HS-27A (cell line): ENCODE measurements at places on chromosomes 6 and 20.
A peak's percentile ranks its signal among the peaks of the same experiment; 100 is the strongest.

GRCh38 chr6:100719883-100720682, 161.0 kb downstream of the ASCC3 start:
- DNase-seq, result no peak

DNA sequence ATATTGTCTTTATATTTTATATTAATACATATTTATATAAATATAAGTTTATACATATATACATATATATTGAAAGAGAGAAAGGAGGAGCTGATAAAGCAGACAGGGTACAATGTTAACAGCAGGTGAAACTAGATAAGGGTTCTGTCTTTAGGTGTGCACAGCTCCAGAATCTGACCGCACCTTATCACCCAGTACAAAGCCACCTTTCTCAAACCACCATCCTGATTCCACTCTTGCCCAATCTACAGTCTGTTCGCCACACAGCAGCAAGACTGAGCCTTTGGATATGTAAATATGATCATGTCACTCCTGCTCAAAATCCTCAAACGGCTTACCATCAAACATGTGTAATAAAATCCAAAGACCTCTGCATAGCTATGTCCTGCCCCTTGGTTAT, 34.7 kb upstream of the ASCC3 start:
- no peak for DNase-seq

DNA sequence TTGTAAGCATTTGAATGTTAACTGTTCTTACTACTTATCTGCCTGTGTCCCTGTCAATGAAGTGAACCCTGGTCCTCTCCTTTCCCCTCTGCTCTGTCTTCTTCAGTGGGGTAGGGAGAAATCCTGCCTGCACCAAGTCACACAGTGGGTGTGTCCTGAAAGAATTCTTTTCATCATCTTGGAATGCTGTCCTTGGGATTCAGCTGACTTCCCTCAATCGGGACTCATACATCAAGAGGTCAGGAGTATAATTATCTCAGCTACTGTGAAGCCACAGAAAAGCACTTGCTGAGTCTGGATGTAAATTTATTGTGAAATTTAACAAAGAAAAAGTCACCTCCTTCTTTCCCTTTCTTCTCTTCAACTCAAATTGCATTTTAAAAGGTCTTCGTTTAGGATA, 328.5 kb downstream of the SOX4 start:
- DNase-seq, result no peak

DNA sequence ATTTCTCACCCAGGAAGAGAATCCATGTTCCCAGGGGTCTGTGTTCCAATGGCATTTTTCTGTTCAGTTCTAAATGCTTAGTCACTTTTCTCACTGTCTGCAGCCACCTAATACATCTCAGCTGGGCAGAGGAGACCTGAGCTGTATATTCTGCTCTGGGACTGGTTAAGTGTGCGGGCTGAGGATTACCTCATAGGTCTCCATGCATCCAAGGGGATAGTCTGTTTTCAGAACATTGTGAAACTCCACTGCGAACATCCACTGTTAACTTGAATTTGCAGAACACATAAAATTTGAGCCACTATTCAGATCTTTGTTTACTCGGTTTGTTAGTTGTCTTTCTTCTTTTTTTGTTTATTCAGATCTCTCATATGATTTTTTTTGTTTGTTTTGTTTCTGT, 947.1 kb downstream of the TFAP2A start:
- no peak for DNase-seq

DNA sequence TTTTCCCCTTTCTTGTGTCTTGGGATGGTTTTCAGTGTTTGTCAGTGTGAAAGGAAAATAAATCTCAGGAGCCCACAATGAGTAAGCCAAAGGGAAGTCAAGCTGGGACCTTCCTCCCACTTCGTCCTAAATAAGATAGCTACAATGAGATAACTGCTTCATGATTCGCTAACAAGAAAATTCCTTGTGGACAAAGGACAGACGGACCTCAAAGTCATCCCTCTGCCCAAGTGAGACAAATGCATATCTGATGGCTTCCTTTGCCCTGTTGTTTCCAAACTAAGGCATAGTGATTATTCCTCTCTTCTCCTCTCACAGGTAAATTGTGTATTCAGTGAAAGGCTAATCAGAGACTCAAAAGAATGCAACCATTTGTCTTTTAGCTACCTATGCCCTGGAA, 26.1 kb upstream of the ADTRP start:
- no peak for DNase-seq

DNA sequence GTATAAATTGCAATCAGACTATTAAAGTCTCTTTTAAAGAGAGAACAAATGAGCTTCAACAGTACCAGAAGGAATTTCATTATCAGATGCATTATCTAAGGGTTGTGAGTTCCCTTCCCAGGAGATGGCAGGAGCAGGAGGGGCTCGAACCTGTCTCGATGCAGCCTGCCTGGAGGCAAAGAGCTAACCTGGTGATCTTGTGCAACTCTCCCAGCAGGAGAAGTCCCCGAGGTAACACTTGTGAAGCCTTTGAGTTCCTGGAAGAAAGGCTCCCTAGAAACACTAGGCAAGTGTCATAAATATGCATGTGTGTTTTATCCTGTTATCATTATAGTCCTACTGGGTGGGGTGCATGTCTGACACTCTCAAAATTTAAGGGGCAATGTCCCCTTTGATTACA, 232.2 kb upstream of the ARID1B start:
- no peak for DNase-seq

GRCh38 chr6:100673641-100674040, 207.5 kb downstream of the ASCC3 start:
- DNase-seq, result no peak

DNA sequence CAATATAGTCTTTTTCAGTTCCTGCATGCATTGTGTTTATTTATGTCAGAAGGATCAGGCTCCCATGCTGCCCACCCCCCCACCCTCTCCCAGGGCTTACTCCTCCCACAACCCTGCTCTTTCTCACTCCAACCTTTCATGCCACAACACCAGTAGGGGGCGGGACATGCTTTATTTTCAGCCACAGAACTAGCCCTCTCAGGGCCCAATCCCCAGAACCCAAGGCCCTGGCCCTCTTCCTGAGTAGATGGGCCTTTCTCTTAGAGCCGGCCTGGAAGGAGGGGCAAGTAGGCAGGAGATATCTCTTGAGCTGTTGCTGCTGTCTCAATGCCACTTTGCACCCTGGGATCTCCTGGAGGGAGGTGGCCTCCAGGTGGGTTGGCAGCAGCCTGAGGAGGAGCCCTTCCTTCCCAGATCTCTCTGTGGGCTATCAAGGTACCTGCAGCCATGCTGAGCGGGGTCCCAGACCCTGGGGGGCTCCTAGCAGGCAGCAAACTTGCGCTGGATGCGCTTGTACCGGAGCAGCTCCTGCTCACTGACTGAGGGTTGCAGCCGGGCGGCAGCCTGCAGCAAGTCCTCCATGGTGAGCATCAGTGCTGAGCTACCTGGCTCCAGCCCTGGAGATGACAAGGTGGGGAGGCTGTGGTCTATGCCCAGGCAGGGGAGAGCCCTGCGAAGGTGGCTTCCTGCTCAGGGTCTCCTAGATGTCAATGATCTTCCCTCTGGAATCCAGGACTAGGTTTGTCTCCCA, 3.5 kb downstream of the GNMT start:
- no peak for DNase-seq

DNA sequence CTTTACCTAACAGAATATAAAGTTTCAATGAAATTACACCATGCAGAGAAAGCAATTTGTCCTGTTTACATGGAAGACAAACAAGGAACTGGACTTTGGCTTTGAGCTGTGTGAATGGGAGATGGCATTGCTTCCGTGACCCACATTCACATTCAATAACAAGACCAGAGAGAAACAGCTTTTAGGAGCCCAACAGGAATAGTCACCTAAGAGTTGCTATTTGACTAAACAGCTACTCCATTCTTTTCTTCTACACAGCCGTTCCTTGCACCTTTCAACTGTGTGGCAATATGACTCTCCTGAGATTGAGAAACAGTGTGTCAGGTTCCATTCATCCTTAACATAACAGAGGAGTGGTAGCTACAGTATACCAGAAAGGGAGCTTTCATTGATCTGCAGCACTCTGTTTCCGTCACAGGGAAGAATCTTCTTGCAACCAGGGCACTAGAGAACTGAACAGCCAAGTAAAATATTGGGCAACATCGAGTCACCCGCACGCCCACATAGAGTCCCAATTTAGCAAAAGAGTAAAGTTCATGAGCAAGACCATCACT, 355.1 kb downstream of the HAO1 start:
- no peak for DNase-seq

DNA sequence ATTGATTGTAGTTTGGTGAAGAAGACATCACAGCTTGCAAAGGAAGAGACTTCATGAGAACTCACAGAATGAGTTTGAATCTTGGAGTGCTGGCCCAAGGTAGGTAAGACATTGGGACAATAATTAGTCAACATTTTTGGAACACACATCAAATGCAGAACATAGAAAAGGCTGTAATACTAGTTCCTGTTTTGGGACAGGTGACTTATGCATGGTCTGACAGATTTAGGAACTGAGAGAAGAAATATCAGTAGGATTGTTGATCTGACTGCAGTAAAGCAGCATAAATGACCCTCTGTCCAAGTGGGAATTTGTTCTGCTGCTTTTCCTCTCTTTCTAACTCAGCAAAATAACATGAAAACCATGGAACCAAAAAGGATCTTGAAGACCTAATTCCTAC, 102.3 kb upstream of the MAP3K7 start:
- DNase-seq, result no peak

DNA sequence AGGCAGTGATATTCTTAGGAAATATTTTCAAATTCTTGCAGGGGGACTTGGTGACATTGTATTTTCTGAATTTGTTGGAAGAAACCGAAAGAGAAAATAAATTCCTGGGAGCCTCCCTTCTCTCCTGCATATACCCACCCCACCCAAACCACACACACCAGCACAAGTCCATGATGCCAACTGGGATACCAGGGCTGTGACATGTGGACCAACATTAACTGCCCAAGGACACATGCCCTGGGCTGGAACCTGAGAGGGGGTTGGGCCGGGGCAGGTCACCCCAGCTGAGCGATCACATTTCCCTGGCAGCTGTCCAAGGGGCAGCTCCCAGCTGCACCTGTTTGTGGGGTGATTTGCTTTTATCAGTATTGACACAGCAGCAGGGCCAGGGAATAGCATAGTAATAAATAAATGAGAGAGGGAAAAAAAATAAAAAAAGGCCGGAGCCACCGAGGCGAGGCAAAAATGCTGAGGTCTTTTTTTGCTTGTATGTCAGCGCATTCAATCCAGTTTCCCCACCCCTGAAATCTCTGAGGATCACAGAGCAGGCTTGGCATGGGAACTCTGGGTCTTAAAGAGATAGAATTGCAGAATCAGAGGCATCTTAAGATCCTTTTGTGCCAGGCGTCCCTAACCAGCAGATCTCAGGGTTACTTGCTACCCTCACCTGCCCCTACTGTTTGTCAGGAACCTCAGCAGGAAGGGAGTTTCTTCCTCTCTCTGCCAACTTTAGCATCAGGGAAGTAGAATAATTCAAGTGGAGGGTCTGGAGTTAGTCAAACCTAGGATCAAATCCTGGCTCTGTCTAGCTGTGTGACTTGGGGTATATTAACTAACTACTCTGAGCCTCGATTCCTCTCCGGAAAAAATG, 66.5 kb upstream of the PIM1 start:
- DNase-seq, result peak; percentile 30

GRCh38 chr6:50791900-50792508, 26.7 kb upstream of the TFAP2B start:
- DNase-seq, result peak; percentile 17

GRCh38 chr6:27297857-27298730, 14.0 kb downstream of the POM121L2 start:
- DNase-seq, result no peak

- DNase-seq, result no peak
These were observed 8.3 kb upstream of the ADRM1 start for GRCh38 chr20:62294516-62294915.

GRCh38 chr6:155197932-155198331, 65.9 kb upstream of the CLDN20 start:
- DNase-seq, result no peak

GRCh38 chr6:17932330-17932852, 55.0 kb downstream of the KIF13A start:
- no peak for DNase-seq

- DNase-seq, result no peak
These were observed 30.4 kb downstream of the KDM1B start for GRCh38 chr6:18185624-18186023.

DNA sequence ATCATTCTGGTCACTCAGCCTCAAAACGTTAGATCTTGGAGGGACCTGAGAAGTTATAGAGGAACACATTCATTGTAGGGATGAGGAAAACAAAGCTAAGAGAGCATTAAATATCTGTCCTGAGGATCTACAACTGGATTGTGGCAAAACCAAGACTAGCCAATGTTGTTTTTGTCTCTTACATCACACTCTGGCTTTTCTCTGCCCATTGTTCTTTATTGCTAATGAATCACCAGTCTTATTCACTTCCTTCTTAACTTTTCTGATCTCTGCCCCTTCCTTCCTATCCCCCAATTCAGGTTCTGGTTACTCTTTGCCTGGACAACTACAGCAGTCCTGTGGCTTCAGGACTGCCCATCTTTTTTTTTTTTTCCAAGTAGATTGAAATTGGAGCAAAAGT, 57.0 kb upstream of the PREP start:
- DNase-seq, result no peak
